ENCODE measurements at places on chromosomes 2 and 18.

- DNase-seq, result peak; percentile 31
These were observed 186.4 kb downstream of the PIK3C3 start for GRCh38 chr18:42141439-42141838.

GRCh38 chr2:10412380-10412779 lies 35.7 kb downstream of the ODC1 start:
- DNase-seq, result peak; percentile 59

- DNase-seq, result no peak
These were observed 188.3 kb downstream of the ZNF516 start for GRCh38 chr18:76306685-76307292.

GRCh38 chr2:138101718-138102117 lies 137.4 kb downstream of the HNMT start:
- no peak for DNase-seq

DNA sequence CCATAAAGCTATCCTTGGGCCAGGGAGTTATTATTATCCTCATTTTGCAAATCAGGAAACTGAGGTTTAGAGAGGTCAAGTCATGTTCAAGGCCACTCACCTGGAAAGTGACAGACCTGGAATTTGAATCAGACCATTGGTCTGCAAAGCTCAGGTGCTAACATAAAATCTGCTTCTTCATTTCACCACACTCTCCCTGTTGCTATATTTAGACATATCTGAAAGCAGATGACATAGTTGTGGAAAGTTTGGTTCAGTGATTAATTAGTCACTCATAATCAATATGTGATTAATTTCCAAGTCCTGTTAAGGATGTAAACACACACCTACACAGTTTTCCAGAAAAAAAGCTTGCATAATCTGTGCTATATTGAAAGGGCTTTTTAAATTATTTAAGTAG lies 57.4 kb downstream of the LINC00305 start:
- DNase-seq, result no peak

- DNase-seq, result no peak
These were observed 253.4 kb downstream of the HDAC4 start for GRCh38 chr2:239147376-239147775.

GRCh38 chr2:29841386-29842004 lies 79.9 kb downstream of the ALK start:
- DNase-seq, result peak; percentile 71

GRCh38 chr18:3162181-3162580 lies 57.6 kb downstream of the MYOM1 start:
- no peak for DNase-seq

DNA sequence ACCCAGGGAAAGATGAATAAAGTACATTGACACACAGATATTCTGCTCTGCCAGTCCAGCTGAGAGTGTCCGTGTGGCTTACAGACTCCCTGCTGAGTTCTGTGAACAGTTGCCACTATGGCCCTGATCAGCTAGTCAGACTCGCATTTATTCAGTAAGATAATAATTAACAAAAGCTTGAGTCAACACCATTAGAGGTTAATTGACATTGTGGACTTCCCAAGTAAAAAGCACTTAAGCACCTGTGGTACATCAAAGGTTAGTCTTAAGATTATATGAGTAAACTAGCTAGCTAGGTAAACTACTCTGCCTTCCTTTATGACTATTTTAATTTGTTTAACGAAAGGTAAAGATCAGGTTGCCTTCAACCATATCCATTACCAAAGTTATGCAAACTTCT lies 33.7 kb downstream of the ANKRD30B start:
- no peak for DNase-seq

GRCh38 chr2:48954311-48954710 lies 198.8 kb upstream of the LHCGR start:
- DNase-seq, result no peak

Measured in A673 (cell line).